ENCODE measurements at places on chromosomes 7 and 10.

DNA sequence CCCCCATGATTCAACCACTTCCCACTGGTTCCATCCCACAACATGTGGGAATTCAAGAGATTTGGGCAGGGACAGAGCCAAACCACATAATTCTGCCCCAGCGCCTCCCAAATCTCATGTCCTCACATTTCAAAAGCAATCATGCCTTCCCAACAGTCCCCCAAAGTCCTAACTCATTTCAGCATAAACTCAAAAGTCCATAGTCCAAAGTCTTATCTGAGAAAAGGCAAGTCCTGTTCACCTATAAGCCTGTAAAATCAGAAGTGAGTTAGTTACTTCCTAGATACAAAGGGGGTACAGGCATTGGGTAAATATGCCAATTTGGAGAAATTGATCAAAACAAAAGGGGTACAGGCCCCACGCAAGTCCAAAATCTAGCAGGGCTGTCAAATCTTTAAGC lies 272.9 kb downstream of the MAGI2 start:
- DNase-seq, result no peak

DNA sequence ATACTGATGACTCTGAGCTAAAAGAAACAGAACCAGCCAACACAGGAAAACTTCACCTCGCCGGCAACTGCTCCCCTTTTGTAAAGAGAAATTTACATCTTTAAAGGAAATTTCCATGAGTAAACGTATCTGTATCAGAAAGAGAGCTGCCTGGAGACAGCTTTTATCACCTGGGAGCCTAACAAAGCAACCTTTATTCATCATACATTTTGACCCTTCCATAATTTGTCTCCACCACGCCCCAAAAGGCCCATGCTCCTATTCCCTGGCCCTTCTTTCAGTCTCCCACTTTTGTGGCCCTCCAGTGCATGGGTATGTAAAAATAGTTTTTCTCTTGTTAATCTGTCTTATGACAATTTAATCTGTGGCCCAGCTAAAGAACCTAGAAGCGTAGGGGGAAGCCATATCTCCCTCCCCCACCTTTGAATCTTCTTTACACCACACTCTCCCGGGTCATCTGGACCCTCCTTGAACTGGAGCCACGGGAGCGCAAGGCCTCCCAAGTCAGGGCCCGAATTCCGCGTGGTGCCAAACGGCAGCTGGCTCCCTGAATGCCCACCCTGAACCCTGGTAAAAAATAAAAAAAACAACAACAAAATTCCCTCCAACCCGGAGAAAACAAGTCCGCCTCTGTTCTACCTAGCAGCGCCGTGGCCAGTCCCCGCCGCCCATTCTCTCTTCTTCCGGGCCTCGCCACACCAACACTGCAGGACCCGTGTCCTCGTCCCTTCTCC lies 15.4 kb upstream of the FKBP9 start:
- no peak for DNase-seq

DNA sequence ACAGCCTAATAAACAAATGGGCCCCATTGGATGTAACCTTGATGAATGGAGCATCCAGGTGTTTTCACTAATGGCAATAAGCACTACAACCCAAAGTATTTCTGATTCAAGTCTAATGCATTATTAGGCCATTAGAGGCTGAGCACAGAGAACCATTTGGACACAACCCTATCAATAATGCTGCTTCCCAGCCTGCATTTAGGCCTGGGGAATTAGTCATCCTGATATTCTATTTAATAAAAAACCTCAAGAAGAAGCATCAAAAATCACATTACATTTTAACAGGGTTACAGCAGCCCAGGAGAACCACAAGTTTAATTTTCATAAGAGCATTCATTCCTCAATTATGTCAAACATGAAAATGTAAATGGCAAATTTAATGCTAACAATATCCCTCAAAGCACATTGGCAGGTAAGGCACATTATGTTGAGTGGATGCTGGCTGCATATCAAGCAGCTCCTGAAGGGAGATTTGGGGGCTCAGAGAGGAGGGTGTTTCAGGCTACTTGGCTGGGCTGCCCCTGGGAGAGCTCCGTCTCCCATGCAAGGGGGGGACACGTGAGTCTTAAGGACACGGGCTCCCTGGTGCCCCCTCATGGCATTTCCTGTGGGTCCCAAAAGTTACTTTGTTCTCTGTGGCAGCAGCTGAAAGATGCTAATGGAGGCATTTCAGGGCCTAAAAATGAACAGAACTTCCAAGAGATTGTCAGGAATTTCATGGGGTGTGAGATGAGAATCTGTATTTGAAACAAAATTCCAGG lies 143.4 kb downstream of the HERPUD2 start:
- no peak for DNase-seq

DNA sequence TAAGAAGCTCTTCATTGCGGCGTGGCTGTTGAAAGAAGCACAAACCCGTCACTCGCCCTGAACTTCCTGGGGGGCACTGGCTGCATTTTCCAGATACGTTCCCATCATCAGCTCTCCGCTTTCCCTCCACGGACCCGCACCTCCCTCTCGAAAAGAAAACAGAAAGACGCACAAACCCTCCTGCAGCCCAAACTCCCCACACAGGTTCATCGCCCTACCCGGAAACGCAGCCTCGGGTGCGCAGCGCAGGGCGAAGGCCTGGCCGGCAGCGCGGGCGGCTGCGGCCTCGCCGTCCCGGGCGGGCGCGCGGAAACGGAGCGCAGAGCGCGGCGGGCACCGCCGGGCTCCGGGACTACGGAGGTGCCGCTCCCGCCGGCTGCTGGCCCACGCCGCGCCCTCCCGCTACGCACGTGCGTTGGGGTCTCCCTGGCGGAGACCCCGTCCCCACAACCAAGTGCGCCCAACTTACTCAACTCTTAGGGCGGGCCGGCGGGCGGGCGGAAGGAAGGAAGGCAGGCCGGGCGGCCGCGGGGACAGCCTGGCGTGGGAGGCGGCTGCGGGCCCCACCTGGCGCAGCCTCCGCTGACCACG lies 822 bp downstream of the ZNF800 start:
- peak; percentile 46 for DNase-seq

GRCh38 chr10:80530251-80530650 lies 7.5 kb upstream of the SH2D4B start:
- peak; percentile 39 for DNase-seq

GRCh38 chr7:137073571-137074325 lies 205.3 kb downstream of the CHRM2 start:
- no peak for DNase-seq

- no peak for DNase-seq
These were observed 84.5 kb upstream of the RET start for GRCh38 chr10:42992156-42992956.

DNA sequence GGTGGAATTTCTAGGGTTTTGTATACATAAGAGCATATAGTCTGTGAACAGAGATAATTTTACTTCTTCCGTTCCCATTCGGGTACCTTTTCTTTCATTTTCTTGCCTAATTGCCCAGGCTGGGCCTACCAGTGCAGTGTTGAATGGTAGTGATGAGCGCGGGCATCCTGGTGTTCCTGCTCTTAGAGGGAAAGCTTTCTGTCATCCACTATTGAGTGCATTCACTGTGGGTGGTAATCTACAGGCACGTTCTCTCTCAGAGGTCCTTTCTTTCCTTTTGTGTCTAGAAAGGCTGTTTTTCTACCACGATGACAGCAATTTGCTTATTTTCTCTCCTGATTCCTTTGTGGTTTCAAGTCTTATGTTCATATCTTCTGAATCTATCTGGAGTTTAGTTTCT lies 65.0 kb downstream of the INPP5A start:
- DNase-seq, result no peak

DNA sequence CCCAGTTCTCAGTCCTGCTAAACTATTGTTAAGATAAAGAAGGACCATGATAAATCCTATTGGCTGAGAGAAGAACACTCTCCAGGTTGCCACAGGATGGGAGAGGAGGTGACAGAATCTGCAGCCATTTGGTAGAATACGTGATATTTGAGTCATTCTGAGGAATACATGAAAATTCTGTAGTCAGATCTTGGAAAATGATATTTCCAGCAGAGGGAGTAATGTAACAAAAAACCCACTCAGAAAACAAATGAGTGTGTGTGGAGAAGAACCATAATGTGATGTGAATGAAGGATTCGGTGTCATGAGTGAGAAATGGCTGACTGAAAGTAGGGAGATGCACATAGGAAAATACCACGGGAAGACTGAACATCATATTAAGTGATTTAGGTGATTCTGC lies 128.5 kb upstream of the PFKP start:
- no peak for DNase-seq

DNA sequence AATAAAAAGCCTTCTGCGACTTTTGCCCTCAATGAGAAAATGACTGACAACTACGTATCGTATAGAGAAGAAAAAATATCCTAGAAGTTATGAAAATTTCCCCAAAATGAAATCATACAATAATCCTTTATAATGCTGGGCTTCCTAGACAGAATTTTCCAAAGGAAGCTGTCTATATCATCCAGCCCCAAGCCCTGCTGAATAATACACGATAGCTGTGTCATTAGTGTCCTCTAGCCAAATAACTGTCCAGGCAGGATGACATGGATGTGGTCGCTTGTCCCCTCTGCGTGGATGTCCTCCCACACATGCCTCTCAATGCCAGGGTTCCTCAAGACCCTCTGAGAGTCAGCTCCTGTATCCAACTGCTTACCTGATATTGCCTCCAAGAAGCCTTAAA lies 61.7 kb upstream of the ECHDC3 start:
- DNase-seq, result no peak

DNA sequence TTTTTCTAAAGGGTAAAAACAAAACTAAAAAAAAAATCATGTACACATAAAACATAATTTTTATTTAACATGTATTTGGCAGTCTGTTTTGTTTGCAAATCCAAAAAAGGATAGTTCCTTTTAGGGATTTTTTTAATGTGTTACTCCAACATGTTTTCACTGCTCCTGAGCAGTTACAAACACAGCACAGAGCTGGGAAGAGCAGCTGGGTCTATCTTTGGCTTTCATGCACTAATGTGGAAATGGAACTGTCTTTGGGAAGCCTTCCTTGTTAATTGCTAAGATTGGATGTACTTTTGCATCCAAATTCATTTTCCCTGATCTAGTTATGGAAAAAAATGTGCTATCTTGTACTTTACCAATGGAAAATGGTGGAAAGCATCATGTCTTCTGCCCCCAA lies 1035.1 kb downstream of the CNTNAP2 start:
- DNase-seq, result no peak

GRCh38 chr10:102119417-102120141 lies 589 bp downstream of the LDB1 start:
- DNase-seq, result peak; percentile 82

DNA sequence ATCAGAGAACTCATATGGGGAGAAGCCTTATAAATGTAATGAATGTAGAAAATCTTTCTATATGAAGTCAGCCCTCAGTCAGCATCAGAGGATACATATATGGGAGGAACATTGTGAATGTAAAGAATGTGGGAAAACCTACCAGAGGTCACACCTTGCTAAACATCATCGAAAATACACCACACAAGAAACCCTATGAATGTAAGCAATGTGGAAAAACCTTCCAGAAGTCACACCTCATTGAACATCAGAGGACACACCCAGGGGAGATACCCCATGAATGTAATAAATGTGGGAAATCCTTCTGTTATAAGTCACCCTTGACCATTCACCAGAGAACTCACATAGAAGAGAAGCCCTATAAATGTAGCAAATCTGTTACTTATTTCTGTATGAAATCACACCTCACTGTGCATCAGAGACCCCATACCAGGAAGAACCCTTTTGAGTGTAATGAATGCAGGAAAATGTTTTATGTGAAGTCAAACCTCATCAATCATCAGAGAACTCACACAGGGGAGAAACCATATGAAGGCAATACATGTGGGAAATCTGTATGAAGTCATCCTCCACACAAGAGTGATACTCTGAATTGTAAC lies 30.8 kb downstream of the ZNF12 start:
- DNase-seq, result no peak

DNA sequence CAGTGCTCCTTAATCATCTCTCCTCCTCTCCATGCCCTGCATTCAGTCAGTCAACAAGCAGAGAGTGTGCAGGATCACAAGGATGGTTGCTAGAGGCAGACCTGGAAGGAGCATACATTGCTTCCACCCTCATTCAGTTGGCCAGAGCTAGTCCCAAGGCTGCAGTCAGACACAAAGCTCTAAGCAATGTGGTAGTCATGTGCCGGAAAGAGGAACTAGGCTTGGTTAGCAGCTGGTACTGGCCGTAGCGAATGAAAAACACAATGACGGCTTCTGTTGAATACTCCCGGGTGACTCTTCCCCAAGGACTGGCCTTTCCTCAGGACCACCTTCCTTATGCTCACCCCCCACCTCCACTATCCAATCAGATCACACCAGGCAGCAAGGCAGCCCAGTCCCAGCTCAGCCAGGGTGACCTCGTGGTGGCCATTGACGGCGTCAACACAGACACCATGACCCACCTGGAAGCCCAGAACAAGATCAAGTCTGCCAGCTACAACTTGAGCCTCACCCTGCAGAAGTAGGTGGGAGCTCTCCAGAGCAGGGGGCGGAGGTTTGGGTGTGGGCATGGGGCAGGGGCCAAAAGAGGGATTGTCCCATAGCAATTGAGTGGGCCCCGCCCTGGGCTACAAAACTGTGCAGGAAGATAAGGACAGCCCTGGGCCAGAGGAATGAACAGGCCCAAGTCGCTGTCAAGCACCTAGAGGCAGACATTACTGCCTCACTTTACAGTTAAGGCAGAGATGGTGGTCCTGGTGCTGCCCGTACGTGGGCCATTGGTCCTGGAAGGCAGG lies 10.9 kb downstream of the LDB3 start:
- DNase-seq, result peak; percentile 51

DNA sequence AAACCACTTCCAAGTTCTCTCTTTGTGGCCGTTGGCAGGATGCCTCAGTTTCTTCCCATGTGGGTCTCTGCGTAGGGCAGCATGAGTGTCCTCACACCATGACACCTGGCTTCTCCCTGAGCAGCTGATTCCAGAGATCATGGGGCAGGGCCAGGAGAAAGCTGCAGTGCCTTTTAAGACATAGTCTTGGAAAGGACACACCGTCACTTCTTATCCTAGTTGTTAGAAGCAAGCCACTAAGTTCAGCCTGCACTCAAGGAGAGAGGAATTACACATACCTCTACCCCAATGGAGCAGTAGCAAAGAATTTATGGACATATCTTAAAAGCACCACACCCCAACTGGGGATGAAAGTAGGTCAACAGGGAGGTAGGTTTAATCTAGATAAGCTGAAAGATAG lies 16.4 kb downstream of the NODAL start:
- DNase-seq, result no peak

- DNase-seq, result no peak
These were observed 48.3 kb downstream of the SLC37A3 start for GRCh38 chr7:140350056-140350455.

GRCh38 chr7:92830532-92831110 lies 5.8 kb downstream of the CDK6 start:
- no peak for DNase-seq

GRCh38 chr10:46327685-46328084 lies 40.9 kb downstream of the ANTXRL start:
- DNase-seq, result no peak

- DNase-seq, result no peak
These were observed 54.2 kb downstream of the DNAJC12 start for GRCh38 chr10:67783606-67784294.

DNA sequence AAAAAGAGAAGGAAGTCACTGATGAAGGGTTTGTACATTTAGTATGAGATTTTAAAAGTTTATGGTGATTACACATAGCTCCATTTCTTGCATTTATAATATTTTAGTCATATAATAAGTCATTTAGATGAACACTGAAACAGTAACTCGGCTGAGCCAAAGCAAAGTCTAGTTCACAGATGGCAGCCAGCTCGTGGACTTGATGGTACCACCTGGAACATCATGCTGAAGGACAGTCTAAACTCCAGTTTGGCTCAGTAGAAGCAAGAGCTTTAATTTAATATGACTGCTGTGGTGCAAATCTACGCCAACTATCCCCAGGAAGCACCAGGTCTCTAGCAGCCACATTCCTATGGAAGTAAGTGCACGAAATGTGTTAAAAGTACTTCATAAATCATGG lies 16.4 kb downstream of the SRI start:
- DNase-seq, result no peak

Measured in GM10248 (cell line).